ENCODE measurements at places on chromosomes 4 and X. TPM values are rescaled to one million over a fixed set of nuclear protein-coding genes. Genes with fewer than 3 reads are reported as not detected.

GRCh38 chrX:20742106-20742505 is 475.4 kb upstream of the RPS6KA3 start:
- no peak for DNase-seq
- H3K27me3 ChIP-seq = no peaks in the 10 kb centered on the region
- H3K4me1 ChIP-seq = no peaks in the 10 kb centered on the region
- H3K27ac ChIP-seq = no peak overlapping the region
- H3K36me3 ChIP-seq = no peaks in the 10 kb centered on the region

SLC35A2 gene
- total RNA-seq = 68.1 TPM

GABRA4 gene
- total RNA-seq = not detected

PORCN gene
- total RNA-seq = 15.6 TPM

- no peaks in the 10 kb centered on the region for H3K36me3 ChIP-seq
- no peak for DNase-seq
- no peak overlapping the region for H3K4me3 ChIP-seq
- no peaks in the 10 kb centered on the region for H3K27me3 ChIP-seq
- H3K4me1 ChIP-seq = no peaks in the 10 kb centered on the region
Observed at GRCh38 chr4:156523991-156524390, 447.6 kb downstream of the PDGFC start.

PRKG2 gene
- 1.5 TPM for total RNA-seq

DNA sequence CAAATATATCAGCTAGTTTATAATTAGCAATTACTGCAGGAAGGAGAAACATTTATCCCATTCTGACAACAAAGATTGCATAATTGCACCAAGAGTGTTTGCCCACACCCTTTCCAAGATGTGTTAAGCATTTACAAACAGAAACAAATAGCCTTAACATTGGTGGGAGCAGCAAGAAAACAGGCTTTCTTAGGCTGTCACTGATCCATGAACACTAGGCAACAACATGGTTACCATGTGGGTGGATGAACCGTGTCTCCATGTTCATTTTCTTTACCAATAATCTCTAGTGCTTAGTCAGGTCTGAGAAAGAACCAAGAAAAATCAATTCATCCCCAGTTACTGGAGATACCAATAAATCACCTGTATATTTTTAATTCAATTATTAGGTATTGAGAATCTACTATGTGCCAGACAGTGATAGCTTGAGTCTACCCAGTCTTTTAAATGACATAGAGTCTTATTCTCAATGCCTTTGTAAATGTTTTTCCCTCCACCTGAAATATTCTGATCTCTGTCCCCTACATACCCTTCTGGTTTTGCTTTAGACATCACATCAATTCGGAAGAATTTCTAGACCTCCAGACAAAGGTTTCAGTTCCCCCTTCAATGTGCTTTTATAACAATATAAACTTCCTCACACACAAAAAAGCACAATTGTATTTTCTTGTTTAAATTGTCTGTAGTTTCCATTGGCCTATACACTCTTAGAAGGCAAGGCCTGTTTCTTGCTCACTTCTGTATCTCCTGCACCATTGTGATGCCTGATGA is 286.6 kb downstream of the PPP1R2C start:
- H3K4me1 ChIP-seq = no peaks in the 10 kb centered on the region
- H3K36me3 ChIP-seq = no peaks in the 10 kb centered on the region
- no peak overlapping the region for H3K27ac ChIP-seq
- no peaks in the 10 kb centered on the region for H3K27me3 ChIP-seq

DNA sequence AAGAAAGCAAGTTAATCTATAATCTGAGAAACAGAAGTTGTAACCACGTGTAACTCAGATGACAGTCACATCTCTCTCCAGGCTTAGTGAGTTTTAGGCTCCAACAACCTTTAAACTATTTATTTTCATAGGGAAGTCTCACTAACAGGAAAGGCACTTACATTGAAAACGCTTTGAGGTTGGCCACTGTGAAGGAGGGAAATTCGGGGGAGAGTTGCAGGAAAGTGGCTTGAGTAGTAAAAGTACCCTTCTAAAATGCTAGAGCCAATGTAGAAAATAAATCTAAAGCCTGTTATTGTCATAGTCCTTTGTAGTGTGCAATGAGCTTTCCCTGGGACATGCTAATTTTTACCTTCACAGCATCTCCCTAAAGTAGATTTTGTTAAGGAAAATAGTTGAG is 995 bp upstream of the NFXL1 start:
- peak overlapping the region; percentile 96 for H3K27ac ChIP-seq
- peaks cover 19% of the 10 kb centered on the region for H3K4me1 ChIP-seq
- H3K27me3 ChIP-seq = no peaks in the 10 kb centered on the region
- H3K4me3 ChIP-seq = peak overlapping the region; percentile 96

MAGEB6 gene
- not detected for total RNA-seq

DNA sequence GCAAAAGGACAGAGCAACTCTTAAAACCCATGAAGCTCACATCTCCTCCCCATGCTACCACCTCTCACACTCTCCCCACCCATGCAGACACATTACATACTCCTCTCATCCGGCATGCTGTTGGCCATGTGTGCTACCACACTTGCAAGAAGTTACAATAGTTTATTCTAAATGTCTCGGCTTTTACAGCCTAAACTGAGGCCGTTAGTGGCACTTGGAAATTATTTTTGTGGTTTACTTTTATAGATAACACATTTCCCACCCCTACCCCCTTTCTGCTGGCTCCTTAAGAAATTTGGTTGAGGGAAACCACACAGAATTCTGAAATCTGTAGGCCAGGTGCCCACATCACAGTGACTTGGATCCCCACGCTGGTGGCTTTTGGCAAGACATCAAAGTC is 141.1 kb upstream of the HHIP start:
- H3K27ac ChIP-seq = no peak overlapping the region
- DNase-seq = no peak
- no peak overlapping the region for H3K4me3 ChIP-seq
- no peaks in the 10 kb centered on the region for H3K4me1 ChIP-seq

- H3K4me1 ChIP-seq = no peaks in the 10 kb centered on the region
- no peak overlapping the region for H3K27ac ChIP-seq
- no peak overlapping the region for H3K4me3 ChIP-seq
- H3K36me3 ChIP-seq = peaks cover 33% of the 10 kb centered on the region
- no peaks in the 10 kb centered on the region for H3K27me3 ChIP-seq
- no peak for DNase-seq
Observed at GRCh38 chrX:48939524-48940228, 17.7 kb downstream of the OTUD5 start.

TIGD4 gene
- 0.92 TPM for total RNA-seq

GRCh38 chrX:41541386-41541785 is 94.2 kb downstream of the NYX start:
- H3K36me3 ChIP-seq = no peaks in the 10 kb centered on the region
- H3K4me1 ChIP-seq = no peaks in the 10 kb centered on the region
- DNase-seq = no peak
- H3K4me3 ChIP-seq = no peak overlapping the region

- no peak for DNase-seq
- H3K27ac ChIP-seq = no peak overlapping the region
- no peak overlapping the region for H3K4me3 ChIP-seq
- no peaks in the 10 kb centered on the region for H3K27me3 ChIP-seq
- H3K4me1 ChIP-seq = no peaks in the 10 kb centered on the region
Observed at GRCh38 chrX:103538728-103539127, 19.4 kb upstream of the RAB40A start.

TNIP3 gene
- not detected for total RNA-seq

AADAT gene
- 13.8 TPM for total RNA-seq

- no peak for DNase-seq
- H3K27ac ChIP-seq = no peak overlapping the region
- H3K36me3 ChIP-seq = no peaks in the 10 kb centered on the region
- H3K4me1 ChIP-seq = no peaks in the 10 kb centered on the region
- no peak overlapping the region for H3K4me3 ChIP-seq
Observed at GRCh38 chr4:54447304-54447703, 210.5 kb upstream of the KIT start.

DNA sequence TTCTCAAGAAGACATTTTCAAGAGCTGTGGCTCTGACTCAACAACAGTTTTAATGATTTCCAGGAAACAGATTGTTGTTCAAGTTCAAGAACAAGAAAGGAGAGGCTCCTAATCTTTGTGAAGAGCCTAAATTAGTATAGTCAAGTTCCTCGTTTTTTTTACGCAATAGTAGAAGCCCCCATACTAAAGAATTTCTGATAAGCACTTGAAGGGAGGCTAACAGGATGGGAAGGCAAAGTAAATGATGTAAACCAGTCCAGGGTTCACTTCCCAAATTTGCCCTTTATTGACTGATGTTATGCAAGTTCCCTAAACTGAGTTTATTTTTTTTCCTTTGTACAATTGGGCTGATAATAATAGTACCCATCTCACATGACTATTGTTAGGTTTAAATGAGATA is 178.2 kb downstream of the RTL9 start:
- H3K4me1 ChIP-seq = no peaks in the 10 kb centered on the region
- H3K27me3 ChIP-seq = no peaks in the 10 kb centered on the region
- no peaks in the 10 kb centered on the region for H3K36me3 ChIP-seq
- no peak overlapping the region for H3K27ac ChIP-seq

SNX25 gene
- total RNA-seq = 16.1 TPM

DNA sequence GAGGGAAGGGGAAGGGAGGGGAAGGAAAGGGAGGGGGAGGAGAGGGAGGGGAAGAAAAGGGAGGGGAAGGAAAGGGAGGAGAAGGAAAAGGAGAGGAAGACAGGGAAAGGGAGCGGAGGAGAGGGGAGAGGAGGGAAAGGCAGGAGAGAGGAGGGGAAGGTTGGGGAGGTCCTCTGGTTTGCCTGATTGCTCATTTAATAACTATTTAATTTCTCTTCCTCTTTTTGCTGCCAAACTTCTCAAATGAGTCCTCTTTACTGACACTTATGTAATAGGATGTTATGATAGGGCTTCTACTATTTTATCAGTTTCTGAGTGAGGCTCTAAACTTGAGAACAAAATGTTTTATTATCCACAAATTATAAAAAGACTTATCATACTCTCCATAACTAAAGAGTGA is 35.4 kb upstream of the PPA2 start:
- H3K27ac ChIP-seq = no peak overlapping the region
- no peaks in the 10 kb centered on the region for H3K36me3 ChIP-seq
- no peak for DNase-seq
- no peaks in the 10 kb centered on the region for H3K27me3 ChIP-seq
- no peak overlapping the region for H3K4me3 ChIP-seq

RNF150 gene
- total RNA-seq = 0.17 TPM

GAB3 gene
- total RNA-seq = not detected

GABRB1 gene
- not detected for total RNA-seq

USP51 gene
- 1.2 TPM for total RNA-seq

SPANXN4 gene
- not detected for total RNA-seq

DNA sequence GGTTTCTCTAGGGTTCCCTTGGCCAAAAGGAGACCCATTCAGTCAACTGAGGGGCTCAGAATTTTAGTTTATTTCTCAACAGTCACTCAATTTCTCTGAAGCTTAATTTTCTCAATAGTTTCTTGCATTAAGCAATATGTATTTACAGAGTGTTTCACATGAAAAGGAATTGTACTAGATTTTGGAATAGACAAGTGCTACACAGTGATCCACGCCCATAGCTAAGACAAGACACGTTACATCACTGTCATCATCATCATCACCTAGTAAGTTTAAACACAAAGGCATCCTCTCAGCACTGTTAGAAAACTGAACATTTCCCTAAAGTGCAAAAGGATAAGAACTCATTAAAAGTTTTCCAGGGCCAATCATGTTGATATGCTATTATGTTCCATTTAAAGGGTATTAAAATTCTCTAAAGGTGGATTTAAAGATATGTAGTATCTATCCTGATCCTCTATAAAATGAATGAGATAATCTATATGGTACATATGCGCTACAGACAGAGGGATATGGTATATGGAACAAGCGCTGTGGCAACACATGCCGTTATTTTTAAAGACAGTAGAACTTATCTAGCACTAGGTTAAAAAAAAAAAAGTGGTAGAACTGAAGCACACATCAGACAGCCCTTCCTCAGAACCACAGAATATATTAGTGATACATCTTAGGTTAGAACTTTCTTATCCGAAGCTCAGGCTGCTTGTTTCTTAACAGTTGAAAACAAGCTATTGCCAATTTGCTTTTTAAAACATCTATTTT is 12.1 kb downstream of the PPA2 start:
- H3K27ac ChIP-seq = peak overlapping the region; percentile 58
- peaks cover 8% of the 10 kb centered on the region for H3K4me1 ChIP-seq
- H3K4me3 ChIP-seq = no peak overlapping the region
- H3K27me3 ChIP-seq = no peaks in the 10 kb centered on the region
- no peak for DNase-seq

- no peaks in the 10 kb centered on the region for H3K36me3 ChIP-seq
- H3K27me3 ChIP-seq = no peaks in the 10 kb centered on the region
- no peak overlapping the region for H3K27ac ChIP-seq
Observed at GRCh38 chrX:16160729-16161128, 6.6 kb upstream of the MAGEB17 start.

DNA sequence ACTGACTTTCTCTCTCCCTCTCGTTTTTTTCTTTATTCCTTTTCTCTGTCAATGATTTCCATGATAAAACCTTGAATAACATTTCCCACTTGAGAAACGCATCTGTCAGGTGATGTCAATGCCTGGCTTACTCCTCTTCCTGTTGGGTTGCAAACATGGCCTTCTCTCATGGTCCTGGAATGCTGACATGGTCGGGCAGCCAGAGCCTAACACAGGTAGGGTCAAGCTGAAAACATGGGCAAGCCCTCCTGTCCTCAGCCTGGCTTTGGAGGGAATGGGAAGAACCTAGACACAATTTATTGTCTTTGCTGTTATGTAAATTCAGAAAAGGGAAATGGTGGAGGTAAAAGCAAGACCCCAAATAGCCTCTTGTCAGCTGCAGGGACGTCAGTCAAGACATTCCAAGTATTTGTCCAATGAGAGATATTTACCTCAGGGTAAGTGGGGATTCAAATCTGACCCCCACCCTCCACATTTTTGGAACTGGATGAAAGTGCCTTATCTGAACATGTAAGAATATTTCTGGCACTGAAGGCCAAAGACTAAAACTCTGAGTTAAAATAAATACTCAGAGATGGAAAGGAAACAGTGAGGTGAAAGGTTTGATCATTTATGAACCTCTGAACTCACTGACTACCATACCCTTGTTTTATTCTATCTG is 473.8 kb downstream of the SPRY1 start:
- H3K27ac ChIP-seq = no peak overlapping the region
- no peaks in the 10 kb centered on the region for H3K36me3 ChIP-seq
- H3K27me3 ChIP-seq = no peaks in the 10 kb centered on the region
- DNase-seq = no peak
- H3K4me3 ChIP-seq = no peak overlapping the region

DNA sequence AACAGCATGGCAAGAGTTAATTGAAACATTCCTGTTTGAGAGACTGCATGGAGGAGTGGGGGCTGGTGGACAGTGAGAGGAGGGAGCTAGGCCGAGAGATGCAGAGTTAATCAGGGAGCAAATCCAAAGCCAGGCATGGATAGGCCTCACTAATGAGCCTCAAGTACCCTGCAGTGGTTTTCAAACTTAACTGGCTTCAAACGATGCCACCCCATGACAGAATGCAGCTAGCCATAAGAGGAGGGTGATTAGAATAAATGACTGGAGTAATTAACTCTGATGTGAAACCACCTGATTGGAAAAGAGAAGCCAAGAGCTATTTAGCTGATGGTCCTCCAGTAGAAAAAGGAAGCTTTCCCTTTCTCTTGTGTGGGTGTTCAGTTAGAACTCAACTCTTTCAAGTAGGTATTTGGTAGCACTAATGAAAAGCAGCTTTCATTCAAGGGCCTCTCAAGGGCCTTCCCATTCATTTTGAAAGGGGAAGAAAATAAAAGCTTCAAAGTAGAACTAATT is 215.4 kb upstream of the MAB21L2 start:
- no peaks in the 10 kb centered on the region for H3K27me3 ChIP-seq
- no peaks in the 10 kb centered on the region for H3K4me1 ChIP-seq
- no peak for DNase-seq
- H3K36me3 ChIP-seq = no peaks in the 10 kb centered on the region
- H3K27ac ChIP-seq = no peak overlapping the region
- no peak overlapping the region for H3K4me3 ChIP-seq

All from Calu3 (cell line).